ENCODE measurements at places on chromosomes 4 and X. TPM values are rescaled to one million over a fixed set of nuclear protein-coding genes. Genes with fewer than 3 reads are reported as not detected.

PDCL2 gene
- not detected for total RNA-seq

DNA sequence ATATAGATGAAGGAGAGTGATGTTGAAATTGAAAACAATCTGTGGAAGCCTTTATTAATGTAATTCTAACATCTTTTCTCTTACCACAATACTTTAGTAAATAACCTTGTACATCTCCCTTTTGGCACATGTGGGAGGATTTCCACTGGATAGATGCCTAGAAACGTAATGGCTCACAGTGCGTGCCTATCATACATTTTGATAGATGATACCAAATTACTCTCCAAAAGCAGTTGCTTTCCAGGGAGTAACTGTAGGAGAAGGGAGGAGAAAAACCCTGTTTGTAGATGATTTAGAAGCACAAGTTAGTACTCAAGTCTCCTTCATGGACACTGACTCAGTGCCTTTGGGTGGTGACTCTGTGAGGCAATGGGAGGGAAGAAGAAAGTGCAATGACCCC is 476.3 kb downstream of the CCSER1 start:
- DNase-seq, result no peak

DNA sequence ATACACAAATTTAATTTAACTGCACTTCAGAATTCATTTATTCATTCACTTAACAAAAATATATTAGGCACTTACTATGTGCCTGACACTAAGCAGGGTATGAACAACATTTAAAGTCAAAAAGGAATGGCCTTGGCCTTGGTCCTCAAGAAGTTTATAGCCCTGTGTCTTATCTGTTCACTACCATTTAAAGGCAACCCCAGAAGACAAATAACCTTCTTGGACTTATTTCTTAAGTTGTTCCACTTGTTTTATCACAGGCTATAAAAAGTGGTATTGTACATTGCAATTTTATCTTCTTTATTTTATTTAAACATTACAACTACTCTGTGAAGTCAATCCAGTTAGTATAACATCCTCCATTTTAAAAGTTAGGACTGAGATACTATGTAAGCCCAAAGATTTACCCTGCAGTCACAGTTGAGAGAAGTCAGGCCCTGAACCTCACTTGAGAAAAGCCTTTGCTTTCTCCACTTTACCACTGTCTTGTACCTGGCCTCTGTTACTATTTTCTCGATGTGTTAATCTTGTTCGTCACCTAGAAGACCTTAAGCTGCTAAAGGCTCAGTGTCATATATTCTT is 305.6 kb upstream of the DIPK2B start:
- no peak for DNase-seq

DNA sequence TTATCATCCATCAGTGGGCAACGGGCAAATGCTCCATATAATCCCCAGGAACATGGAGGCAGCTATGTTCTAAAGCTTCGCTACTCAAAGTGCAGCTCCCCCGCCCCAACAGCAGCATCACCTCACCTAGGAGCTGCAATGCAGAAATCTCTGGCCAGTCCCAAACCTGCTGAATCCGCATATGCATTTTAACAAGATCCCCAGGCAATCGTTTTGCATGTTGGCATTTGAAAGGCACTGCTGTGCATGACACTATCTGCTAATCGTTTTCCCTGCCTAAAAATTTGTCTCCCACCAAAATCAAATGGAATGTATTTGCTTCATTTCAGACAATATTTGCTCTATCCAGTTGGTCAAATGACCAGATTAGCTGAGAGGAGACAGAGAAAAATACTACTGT is 15.2 kb downstream of the ADGRG2 start:
- DNase-seq, result no peak

DNA sequence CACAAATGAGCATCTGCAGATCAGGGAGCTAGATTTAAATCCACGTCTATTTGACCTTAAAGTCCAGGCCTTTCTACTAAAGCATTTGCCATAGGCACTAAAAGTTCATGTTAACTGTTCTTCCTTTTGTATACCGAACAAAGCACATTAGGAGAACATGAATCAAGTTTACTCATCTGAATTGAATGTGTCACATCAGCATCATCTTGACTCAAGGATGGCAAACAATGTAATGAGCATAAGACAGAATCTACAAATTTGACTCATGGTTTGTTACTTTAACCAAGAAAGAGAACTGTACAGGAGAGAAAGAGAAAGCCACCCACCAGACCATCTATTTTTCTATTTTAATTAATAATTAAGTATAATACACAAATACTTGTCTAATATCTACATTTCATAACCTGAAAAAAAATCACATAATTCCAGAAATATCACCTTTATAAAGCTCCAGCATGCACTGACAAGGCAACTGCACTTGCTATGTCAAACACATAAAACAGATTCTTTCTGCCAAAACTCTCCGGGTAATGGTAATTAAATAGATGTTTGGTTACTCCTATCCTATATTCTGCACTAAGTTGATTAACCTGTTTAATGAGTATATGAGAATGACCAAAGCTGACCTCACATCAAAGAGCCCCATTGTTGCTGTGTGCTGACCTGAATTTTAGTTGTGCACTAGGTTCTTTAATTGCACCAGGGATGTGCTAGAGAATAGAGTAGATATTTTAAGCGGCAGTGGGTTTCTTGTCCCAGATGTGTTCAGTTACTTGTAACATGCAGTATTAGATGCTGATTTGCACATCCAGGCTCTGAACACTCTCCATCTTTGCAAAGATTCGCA is 42.5 kb upstream of the LEF1 start:
- DNase-seq, result no peak

DNA sequence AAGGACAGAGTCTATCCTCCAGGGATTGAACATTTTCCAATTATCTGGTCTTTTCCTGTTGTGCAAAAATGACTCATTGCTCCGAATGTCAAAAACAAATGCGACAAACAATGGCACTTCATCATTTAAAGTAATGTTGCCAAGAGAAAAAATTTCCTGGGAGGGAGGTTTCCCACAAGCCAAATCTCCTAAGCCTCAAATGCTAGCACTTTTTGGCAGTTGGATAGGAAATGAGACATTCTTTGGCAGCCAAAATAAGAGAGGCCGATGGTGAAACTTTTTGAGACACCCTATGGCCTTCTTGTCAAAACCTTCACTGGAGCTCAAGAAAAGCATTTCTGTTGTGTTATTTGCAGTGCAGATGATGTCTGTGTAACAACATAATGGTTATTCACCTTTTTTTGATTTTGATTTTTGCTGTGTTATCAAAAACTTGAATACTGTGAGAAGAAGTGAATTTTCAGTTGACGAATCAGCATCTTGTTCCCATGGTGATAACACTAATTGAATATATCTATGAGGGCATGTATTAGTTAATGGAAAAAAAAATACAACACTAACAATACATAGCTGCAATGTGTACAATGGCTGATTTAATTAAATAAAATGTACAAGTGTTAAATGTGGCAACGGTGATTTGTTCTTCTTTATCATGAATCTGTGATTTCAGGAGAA is 333.8 kb downstream of the ANK2 start:
- DNase-seq, result no peak

DNA sequence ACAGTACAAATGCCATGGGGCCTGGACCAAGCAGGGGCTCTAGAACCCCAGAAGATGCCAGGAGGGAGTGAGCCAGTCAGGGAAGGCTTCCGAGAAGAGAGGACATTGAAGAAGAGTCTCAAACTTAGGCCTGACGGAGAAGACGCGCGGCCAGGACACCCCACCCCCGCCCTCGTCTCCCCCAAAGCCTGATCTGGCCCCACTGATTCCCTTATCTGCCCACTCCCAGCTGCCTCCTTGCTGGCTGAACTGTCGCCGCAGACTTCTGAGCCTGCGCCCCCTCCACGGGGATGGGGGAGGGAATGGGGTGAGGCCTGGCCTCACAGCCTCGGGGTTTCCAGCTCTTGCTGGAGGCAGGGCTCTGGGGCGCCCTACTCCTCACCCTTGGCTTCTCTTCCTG is 3.6 kb upstream of the GATA1 start:
- no peak for DNase-seq

DNA sequence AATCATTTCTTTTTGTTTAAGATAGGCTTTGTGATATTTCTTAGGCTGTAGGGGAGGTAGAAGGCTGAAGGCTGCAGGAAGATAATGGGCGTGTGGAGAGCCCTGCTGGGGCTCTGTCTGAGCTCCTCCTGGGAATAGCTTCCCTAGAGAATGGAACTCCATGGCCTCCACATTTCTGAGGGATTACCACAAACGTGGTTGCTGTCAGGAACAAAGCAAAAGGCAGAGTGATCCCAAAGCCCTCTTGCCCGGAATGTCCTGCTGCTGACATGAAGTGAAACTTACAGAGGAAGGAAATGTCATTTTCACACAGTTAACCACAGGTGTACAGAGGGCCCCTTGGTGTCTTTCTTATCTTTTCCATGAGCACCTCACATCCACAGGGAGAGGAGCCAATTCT is 89.3 kb downstream of the DDIT4L start:
- DNase-seq, result no peak

- DNase-seq, result no peak
Measured at GRCh38 chrX:110683925-110684324, 111.7 kb downstream of the CHRDL1 start.

DNA sequence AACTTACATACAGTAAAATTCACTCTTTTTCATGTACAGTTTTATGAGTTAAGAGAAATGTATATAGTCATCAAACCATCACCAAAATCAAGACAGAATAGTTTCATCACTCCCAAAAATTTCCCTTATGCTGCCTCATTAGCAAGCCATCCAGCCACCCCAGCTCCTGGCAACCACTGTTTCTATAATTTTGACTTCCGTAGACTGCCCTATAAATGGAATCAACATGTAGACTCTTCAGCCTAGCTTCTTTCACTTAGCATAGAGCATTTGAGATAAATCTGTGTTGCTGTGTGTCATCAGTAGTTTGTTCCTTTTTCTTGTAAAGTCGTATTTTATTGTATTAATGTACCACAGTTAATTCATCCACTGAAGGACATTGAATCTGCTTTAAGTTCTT is 23.2 kb downstream of the HDX start:
- DNase-seq, result no peak

DNA sequence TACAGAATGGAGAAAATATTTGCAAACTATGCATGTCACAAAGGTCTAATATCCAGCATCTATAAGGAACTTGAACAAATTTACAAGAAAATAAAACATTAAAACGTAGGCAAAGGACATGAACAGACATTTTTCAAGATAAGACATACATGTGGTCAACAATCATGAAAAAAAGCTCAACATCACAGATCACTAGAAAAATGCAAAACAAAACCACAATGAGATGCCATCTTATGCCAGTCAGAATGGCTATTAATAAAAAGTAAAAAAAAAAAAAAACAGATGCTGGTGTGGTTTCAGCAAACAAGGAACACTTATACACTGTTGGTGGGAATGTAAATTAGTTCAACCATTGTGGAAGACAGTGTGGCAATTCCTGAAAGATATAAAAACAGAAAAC is 75.8 kb upstream of the IL13RA2 start:
- no peak for DNase-seq

DNA sequence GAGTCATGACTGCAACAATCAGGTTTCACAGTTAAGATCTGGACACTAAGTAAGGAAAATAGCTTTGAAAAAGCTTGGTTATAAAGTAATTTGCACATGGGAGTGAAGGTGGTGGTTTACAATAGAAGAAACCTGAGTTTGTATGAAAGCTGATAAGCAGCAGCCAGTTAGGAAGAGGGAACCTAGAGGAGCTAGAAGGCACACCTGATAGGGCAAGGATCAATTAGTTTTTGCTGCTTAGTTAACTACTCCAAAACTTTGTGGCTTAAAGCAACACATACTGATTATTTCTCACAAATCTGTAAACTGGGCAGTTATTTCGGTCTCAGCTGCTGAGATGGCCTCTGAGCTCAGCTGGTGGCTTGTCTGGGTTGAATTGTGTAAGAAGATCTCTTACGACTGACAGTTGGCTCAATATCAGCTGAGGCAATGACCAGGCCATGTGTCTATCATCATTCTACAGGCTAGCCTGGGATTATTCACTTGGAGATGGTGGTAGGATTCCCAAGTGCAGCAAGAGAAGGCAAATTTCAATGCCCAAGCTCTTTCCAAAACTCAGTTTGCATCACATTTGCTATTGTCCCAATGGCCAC is 255.0 kb upstream of the PITX2 start:
- no peak for DNase-seq

DNA sequence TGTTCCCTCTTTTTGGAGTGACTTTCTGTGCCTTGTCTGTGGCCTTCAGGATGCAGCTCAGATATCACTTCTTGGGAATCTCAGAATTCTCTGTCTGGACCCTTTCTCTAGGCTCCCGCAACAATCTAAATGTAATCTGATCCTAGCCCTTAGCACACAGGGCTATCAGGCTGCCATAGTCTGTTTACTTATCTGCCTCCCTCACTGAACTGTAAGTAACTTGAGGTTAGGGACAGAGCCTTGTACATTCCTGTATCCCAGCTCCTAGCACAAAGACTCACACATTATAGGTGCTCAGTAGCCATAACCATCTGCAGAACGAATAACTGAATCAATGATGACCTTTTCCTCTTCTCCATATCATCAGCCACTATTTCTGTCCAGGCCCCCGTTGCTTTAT is 69.5 kb downstream of the RTL9 start:
- DNase-seq, result no peak

DNA sequence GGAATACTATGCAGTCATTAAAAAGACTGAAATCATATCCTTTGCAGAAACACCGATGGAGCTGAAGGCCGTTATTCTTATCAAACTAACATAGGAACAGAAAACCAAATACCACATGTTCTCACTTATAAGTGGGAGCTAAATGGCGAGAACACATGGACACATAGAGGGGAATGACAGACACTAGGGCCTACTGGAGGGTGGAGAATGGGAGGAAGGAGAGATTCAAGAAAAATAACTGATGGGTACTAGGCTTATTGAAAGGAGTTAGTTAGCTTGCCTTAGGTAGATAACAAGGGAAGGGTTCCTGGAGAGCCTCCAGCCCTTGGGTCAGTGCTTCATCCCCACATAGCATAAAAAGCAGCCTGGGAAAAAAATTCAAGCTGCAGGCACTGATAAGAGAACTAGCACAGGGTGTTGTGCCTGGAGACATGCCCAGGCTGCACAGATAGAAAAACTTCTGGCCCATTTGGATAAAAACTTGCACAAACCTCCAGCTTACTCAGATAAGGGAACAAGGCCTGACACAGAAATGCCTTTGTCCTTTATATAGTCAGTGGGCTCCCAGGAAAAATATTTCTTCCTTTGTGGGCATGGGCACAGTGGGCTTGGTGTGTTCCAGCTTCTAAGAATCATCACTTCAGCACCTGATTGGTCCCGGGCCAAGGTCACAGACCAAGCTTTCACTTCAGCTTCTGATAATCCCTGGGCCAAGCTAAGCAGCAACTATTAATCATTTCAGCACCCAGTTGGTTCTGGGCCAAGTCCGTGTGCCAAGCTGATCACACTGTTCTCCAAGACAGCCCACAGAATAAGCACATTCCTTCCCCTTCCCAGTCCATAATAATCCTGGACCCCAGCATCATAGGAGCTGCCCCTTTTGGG is 23.1 kb upstream of the PWWP3B start:
- DNase-seq, result no peak

DNA sequence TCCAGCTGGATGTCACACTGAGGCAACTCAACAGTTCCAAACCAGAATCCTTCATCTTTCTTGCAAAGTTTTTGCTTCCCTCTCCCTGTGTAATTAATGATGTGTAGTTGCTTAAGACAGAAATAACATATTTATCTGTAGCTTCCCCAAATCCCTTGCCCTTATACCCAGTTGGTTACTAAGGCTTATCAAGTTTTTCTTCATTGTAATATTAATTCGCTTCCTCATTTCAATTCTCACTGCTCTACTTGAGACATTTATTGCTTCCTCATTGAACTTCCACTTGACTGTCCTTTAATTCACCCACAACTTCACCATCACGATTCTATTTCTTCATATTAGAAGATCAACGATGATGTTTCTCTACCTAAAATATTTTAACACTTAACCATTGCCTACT is 386.6 kb upstream of the CPEB2 start:
- DNase-seq, result no peak

SNCA gene
- not detected for total RNA-seq

GRCh38 chrX:10216208-10216607 is 59.4 kb downstream of the CLCN4 start:
- no peak for DNase-seq
